ENCODE measurements at places on chromosomes 3 and 15.

GRCh38 chr3:187919048-187919447 lies 173.8 kb upstream of the BCL6 start:
- DNase-seq: peak; percentile 69

- DNase-seq: no peak
Observed at GRCh38 chr3:16060945-16061344, 113.5 kb upstream of the GALNT15 start.

- DNase-seq: no peak
Observed at GRCh38 chr15:81573098-81573746, 199.2 kb upstream of the TMC3 start.

DNA sequence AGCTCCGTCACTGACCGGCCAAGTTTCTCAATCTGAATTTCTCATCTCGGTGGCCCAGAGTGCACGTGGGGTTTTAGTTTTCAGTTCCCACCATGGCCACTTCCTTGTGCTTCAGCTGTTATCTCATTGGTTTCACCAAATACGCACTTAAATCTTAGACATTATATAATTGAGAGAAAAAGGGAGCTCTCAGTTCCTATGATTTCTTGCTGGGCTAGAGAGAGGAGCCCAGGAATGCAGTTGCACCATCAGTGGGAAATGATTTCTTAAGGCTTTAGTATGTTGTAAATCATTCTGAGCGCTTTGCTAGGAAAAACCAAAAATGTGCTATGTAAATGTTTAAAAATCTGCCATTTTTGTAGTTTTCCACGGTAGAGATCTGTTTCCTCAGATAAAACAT lies 53.2 kb downstream of the OXNAD1 start:
- no peak for DNase-seq

- peak; percentile 48 for DNase-seq
Observed at GRCh38 chr3:184334470-184335158, 2.8 kb upstream of the FAM131A start.

DNA sequence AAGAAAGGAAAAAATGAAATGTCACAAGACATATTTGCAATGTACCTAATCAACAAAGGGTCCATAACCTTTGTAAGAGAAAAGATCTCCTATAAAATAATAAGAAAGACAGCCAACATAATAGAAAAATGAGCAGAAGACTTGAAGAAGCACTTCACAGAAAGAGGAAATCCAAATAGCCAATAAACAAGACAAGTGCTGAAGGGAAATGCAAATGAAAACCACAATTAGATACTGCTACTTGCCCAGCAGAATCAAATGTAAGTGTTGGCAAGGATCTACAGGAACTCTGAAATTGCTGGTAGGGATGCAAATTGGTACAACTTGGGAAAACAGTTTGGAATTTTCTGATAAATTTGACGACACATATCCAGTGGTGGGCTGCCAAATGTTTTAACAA lies 15.1 kb upstream of the TOPAZ1 start:
- DNase-seq: no peak

GRCh38 chr3:99638167-99638948 lies at the start of gene COL8A1:
COL8A1 (plus strand) TSS chr3:99638594; CDS start chr3:99790683, 152,089 bp downstream.
- DNase-seq: no peak

GRCh38 chr15:50176869-50177268 lies 5.1 kb upstream of the SLC27A2 start:
- DNase-seq: no peak

DNA sequence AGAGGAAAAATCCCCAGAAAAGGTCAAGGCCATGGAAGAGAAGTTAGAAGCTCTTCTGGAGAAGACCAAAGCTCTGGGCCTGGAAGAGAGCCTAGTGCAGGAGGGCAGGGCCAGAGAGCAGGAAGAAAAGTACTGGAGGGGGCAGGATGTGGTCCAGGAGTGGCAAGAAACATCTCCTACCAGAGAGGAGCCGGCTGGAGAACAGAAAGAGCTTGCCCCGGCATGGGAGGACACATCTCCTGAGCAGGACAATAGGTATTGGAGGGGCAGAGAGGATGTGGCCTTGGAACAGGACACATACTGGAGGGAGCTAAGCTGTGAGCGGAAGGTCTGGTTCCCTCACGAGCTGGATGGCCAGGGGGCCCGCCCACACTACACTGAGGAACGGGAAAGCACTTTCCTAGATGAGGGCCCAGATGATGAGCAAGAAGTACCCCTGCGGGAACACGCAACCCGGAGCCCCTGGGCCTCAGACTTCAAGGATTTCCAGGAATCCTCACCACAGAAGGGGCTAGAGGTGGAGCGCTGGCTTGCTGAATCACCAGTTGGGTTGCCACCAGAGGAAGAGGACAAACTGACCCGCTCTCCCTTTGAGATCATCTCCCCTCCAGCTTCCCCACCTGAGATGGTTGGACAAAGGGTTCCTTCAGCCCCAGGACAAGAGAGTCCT lies 9.0 kb downstream of the MAP1A start:
- DNase-seq: no peak

GRCh38 chr3:175005881-175006280 lies 146.7 kb downstream of the NAALADL2 start:
- DNase-seq: no peak

DNA sequence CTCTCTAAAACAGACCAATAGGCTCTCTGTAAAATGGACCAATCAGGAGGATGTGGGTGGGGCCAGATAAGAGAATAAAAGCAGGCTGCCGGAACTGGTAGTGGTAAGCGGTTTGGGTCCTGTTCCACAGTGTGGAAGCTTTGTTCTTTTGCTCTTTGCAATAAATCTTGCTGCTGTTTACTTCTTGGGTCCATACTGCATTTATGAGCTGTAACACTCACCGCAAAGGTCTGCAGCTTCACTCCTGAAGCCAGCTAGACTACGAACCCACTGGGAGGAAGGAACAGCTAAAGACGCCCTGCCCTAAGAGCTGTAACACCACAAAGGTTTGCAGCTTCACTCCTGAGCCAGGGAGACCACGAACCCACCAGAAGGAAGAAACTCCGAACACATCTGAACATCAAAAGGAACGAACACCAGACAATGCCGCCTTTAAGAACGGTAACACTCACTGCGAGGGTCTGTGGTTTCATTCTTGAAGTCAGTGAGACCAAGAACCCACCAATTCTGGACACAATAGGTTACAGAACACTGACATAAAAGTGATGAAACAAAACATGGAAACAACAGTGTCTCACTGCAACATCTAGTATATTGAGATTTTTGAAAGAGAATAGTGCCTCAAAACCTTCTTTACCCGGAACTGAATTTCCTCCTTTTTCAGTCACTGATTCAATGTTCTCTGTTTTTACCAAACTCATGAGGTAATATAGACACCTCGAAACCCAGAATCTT lies 28.8 kb upstream of the PLSCR2 start:
- no peak for DNase-seq

- no peak for DNase-seq
Observed at GRCh38 chr3:31235062-31235700, 297.5 kb upstream of the STT3B start.

GRCh38 chr15:90664650-90665287 lies 52.4 kb upstream of the BLM start:
- DNase-seq: no peak

DNA sequence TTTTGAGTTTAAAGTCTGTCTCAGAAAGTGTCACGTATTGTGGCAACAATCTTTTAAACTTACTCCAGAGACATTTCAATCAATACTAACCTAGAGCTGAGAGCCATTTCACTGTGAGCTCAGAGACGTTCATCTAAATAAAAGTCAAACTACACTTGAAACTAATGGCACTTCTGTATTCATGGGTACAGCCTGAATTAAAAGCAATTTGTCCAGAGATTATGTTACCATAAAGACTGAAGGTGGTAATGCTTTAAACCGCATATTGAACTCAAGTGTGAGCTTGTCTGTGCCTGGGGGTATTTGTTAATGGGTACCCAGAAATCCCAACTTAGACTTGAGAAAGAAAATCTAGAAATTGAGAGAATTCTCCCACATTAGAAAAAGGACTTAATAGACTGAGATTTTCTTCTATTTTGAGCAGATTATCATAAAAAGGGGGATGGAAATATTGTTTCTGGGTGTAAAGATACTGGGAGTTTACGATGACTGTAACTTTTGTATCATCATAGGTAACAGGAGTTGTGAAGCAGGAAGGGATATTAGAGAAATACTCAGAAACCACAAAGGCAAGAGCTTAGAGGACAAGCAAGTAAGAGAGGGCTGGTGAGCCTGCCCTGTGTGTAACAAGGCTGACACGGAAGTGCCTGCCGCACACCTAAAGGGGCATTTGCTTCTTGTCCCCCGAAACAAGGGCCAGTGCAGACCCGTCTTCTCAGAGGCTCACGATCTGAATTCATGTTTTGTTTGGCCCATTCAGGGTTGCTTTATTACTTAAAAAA lies 36.9 kb downstream of the LRIG1 start:
- no peak for DNase-seq

DNA sequence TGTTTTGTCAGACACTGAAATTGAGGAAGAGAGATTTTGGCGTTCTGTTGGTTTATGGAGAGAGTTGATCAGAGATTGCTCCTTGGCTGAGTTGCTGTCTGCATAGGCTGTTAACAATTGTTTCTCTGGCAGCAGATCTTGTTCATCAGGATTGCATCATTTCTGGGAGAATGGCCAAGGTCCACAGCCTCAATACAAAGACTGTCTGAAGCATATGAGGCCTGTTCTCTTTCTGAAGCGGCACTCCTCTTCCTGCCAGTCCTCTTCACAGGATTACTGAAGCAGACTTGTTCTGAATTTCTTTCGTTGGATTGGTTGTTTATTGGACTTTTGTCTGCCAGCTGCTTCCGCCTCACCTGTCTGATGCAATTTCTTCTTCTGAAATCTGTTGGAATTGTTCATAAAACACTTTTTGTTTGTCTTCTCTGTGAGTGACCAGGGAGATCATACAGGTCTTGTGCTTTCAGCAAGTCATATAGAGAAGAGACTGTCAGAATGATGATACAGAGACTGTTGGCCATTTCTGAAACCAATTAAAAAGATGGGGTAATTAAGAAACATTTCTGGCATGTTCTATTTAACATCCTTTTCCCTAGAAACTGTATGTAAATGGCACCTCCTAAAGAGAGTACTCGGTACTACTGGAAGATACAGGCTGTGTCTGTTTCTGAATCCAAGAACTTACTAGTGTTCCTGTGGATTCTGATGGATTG lies 25.5 kb downstream of the SETD5 start:
- DNase-seq: no peak

DNA sequence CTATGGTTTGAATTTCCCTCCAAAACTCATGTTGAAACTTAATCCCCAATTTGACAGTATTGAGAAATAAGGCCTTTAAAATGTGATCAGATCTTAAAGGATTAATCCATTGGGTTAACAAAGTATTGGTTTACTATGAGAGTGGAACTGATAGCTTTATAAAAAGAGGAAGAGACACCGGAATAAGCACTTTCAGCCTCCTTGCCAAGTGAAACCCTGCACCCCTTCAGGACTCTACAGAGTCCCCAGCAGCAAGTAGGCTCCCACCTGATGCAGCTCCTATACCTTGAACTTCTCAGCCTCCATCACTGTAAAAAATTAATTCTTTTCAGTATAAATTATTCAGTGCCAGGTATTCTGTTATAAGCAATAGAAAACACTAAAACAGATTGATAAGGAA lies 348.3 kb downstream of the CGGBP1 start:
- DNase-seq: no peak

- DNase-seq: peak; percentile 24
Observed at GRCh38 chr15:81400640-81401236, 26.7 kb upstream of the TMC3 start.

GRCh38 chr15:63430766-63431451 lies 49.3 kb upstream of the CA12 start:
- DNase-seq: no peak

- DNase-seq: no peak
Observed at GRCh38 chr3:193812791-193813500, 219.9 kb downstream of the OPA1 start.

DNA sequence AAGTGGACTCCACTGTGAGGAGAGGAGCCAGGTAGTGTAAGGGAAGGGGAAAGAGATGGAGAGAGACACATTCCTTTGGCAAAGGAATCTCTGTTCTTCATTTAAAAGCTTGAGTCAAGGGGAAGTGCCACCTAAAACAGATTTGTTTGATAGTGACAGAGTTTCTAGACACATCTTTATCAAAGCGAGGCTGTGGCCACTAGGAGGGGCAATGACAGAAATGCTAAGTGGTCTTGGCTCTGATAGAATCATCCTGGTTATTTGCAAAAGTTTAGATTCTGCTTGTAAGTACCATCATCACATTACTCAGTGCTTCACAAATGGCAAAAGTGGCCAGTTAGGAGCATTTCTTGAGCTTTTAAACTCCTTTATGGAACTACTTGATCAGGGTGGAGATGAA lies 261.4 kb downstream of the CNTN3 start:
- DNase-seq: no peak

- no peak for DNase-seq
Observed at GRCh38 chr3:149332227-149332765, 1.1 kb downstream of the TM4SF18 start.

DNA sequence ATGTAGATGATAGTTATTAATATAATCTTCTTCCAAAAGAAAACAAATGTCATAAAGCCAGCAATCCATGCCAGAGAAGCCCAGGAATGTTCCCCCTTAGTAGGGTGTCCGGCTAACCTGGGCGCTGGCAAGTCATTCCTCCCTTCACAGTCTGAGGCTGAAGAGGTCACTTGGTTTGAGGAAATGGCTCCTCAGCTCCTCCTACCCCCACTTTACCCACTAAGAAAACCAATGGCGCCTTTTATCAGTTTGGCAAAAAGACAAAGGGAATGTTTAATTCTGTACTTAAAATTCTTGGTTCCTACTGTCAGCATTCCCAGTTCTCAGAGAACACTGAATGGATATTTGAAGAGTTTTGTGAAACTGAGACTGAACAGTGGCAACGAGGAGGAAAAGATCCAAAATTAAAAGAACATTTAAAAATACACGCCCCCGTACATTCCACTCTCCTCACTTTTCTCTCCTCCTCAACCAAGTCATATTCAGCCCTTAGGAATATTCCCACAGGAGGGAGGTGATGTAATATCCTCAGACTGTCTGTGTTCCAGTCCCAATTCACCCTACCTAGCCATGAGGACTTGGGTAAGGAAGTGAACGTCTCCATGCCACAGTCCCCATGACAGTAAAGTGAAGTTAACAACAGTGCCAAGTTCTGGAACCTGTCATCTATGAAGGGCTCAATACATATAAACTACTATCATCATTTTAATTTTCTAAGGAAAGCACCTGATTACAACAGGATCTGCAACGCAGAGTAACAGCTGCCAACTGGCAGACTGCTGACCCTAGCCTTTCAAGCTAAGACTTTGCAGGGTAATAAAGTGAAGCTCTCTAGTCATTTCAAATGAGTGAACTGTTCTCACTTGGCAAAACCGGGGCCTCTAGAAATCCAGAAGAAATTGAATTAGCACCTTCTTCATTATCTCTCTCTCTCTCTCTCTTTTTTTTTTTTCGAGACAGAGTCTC lies 234.5 kb upstream of the ICE2 start:
- no peak for DNase-seq

DNA sequence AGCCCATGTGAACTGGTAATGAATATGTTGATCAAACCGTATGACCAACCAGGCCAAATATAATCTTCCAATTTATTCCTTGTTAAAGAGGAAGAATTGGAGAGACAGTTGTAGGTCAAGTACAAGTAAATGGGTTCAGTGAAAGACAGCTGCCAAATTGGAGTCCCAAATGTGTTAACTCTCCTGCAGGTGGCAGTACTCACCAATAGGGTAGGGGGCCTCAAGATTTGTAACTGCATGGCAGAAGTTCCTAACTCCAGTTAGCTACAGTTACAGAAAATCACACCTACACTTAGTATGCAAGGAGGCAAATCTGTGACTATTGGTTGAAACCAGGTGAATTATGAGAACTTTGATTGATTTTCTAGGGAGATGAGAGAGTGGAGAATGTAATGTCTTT lies 278.0 kb downstream of the ZBBX start:
- no peak for DNase-seq
